ENCODE measurements at places on chromosomes 1 and 21. TPM values are rescaled to one million over a fixed set of nuclear protein-coding genes. Genes with fewer than 3 reads are reported as not detected.

Gene ERICH3
- not detected for total RNA-seq

Gene FAAH
- 47.3 TPM for total RNA-seq

DNA sequence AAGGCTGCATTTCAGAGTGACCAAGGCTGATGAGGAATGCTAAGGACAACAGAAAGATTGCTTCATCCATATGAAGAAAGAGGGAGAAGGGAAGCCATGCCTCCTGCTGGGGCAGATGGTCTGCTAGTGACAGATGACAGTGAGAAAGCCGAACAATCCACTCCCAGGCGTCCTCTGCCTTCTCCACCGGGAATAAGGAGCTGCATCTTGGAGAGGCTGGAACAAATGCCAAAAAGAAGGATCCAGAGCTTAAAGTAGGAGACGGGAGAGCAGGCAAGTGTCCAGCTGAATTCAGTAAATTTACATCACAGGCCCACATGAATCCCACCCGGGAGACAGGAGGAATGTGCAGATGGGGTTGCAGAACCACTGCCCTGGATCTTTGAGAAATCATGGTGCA lies 33.4 kb downstream of the DDX20 start:
- no peak for DNase-seq

- no peak for DNase-seq
These were observed 205.4 kb downstream of the NFIA start for GRCh38 chr1:61287734-61288133.

DNA sequence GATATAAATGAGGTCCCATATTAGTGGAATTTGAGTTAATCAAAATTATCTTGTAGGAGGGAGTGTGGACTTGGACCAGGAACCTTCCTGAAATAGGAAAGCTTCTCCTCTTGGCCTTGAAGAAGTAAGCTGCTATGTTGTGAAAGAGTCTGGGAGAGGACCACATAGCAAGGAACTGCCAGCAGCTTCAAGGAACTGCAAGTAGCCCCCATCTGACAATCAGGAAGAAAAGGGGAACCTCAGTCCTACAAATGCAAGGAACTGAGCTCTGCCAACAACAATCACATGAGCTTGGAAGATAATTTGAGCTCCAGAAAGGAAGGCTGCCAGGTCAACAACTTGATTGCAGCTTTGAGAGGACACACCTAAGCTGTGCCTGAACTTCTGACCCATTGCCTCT lies 8.2 kb upstream of the PRMT6 start:
- no peak for DNase-seq

GRCh38 chr1:223558512-223558911 lies 107.0 kb downstream of the CAPN8 start:
- DNase-seq: no peak

- DNase-seq: no peak
These were observed 11.4 kb downstream of the THBS3 start for GRCh38 chr1:155196103-155196892.
